ENCODE measurements at places on chromosomes 11 and 22.
A peak's percentile ranks its signal among the peaks of the same experiment; 100 is the strongest.

DNA sequence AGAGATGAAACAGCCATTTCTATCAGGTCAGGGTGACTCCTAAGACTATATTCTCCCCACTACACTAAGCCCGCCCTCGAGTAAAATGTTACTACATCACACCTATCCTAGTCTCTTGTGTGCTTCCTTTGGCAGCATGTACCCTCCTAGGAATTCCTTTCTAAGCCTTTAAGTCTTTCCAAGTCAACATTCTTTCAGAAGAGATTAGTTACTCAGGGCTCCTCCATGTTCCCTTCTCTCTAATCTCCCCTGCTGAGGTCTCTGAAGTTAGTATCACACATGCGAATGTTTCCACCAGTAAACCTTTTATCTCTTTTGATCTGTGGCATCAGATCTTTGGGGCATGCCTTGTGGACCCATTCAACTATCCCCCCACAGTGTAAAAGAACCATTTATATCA lies 873.7 kb upstream of the FAT3 start:
- no peak for DNase-seq

DNA sequence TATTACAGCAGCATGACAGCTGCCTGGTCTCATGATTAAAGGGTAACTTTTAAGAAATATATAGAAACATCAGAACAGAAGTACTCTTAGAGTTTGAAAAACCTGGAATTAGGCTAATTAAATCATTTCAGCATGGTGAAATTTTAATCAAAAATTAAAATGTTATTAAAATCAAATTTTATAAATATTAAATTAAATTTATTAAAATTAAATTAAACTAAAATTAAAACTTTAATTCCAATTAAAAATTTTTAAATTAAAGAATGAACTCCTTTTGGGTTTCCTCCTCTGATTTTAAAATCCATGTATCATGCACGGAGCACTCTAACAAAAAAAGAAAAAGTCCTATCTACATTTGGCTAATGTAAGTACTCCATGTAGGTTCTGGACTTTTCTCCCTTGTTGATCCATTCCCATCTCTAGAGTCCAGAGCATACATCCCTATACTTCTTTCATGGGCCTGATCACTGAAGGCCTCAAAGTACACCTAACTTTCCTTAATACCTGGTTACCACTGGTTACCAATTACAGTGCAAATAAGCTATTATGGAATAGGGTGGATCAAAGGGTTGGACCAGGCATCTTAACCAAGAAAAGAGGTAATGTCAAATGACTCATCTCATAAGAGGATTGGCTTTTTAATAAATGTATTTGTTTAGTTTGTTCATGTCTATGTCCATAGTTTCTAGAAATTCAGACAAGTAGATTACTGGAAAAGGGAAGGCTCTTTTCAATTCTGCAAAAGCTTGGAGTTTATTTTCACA lies 48.4 kb upstream of the MUC15 start:
- DNase-seq: no peak

DNA sequence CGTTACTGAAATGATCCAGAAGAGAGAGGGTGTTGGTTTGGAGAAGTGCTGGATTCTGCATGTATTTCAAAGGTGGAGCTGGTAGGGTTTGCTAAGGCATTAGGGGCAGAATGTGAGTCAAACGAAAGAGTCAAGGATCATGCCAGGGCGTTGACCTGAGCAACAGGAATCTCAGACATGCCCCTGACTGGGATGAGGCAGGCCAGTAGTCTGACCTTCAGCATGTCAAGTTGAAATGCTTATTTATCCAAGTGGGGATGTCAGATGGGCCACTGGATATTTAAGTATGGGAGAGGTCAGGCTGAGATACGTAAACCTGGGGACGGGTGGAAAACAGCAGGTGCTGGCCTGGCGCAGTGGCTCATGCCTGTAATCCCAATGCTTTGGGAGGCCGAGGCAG lies 2.7 kb upstream of the TSGA10IP start:
- DNase-seq: no peak

GRCh38 chr22:17792854-17793434 lies 18.7 kb upstream of the BID start:
- DNase-seq: no peak

GRCh38 chr11:2928605-2929530 lies at the start of gene PHLDA2:
PHLDA2 (minus strand) TSS chr11:2929420; CDS start chr11:2929364, 56 bp downstream.
- peak; percentile 74 for DNase-seq

GRCh38 chr22:19291218-19291579 lies 320 bp downstream of the CLTCL1 start:
- peak; percentile 16 for DNase-seq

DNA sequence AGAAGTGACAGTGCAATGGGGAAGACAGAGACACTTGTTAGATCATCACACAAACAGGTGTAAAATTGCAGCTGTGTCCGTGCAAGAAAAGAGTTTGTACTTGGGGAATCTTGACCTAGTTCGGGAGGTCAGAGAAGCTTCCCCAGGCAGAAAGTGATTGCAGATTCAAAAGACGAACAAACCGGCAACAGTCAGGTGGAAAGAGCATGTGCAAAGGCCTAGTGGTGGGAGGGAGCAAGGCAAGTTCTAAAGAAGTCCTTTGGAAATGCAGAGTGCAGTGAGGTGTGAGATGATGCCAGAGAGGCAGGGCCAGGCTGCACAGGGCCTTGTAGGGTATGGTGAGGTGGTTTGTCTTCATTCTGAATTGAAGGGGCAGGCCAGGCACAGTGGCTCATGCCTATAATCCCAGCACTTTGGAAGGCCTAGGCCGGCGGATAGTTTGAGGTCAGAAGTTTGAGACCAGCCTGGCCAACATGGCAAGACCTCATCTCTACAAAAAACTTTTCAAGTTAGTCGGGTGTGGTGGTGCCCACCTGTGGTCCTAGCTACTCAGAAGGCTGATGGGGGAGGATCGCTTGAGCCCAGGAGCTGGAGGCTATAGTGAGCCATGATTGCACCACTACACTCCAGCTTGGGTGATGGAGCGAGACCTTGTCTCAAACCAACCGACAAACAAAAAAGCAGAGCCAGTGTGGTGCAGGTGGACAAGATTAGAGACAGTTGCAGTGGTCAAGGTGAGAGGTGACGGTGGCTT lies 1.9 kb upstream of the ESS2 start:
- no peak for DNase-seq

DNA sequence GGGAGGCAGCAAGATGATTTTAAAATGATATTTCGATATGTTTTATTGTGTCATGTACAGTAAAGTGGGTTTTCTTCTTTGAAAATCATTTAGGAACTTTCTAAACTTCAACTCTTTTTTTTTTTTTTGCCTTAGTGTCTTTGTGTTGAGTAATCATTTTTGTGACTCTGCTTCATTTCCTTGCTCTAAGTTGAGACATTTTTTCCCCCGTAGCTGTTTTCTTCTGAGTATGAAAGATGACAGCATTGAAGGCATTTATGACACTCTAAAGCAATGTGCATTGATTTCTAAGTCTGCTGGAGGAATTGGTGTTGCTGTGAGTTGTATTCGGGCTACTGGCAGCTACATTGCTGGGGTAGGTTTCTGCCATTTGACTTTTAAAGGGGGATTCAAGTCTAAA lies 23.5 kb downstream of the RRM1 start:
- DNase-seq: peak; percentile 27

DNA sequence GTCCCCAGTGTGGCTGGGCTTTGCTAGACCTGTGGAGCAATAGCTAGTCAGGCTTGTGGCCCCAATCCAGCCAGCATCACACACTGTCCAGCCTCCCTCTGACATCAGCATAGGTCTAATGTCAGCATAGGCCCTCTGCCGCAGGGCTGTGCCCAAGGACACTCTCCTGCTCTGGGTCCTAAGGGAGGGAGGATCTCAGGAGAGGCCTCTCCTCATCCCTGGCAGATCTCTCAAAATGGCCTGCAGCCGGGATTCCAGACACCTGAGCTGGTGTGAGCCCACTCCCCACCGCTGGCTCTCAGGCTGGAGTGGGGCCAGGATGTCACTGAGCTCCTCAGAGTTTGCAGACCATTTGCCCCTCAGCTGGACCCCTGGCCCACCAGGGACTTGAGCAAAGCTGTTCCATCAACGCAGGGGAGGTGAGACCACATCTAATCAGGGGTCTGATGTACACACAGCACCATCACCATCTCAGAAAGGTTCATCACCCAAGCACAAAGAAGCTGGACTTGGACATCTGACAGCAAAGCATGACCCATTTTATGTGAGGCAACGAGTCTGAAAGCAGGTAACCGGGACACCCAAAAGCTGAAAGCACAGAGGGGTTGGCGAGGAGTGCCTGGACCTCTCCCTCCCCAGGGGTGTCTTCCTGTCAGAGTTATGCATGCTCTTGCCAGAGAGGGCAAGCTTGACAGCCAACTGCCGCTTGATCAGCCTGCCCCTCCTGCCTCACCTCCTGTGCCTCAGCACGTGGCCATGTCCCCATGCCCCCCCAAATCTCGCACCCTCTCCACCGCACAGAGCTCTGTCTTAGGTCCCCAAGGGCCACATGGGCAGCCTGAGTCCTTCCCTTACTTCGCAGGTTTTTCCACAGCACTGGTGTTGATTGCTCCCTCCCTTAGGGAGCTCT lies 69.7 kb upstream of the SEPTIN5 start:
- no peak for DNase-seq

DNA sequence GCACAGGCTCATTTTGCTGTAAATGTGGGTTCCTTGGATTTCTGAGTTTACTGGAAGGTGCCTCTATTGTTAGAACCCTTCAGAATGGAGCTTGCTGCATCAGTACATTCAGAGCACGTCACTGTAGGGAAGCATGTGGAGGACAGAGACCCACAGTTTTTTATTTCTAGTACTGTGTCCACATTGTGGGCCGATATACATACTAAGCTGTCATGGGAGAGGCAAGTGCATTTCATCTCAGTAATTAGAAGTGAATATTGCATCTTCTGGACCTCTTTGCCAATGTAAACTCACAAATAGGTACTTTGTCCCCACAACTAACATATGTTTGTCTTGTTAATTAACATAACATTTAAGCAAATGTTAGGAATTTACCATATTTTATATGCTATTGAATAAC lies 139.7 kb downstream of the NAV2 start:
- no peak for DNase-seq

DNA sequence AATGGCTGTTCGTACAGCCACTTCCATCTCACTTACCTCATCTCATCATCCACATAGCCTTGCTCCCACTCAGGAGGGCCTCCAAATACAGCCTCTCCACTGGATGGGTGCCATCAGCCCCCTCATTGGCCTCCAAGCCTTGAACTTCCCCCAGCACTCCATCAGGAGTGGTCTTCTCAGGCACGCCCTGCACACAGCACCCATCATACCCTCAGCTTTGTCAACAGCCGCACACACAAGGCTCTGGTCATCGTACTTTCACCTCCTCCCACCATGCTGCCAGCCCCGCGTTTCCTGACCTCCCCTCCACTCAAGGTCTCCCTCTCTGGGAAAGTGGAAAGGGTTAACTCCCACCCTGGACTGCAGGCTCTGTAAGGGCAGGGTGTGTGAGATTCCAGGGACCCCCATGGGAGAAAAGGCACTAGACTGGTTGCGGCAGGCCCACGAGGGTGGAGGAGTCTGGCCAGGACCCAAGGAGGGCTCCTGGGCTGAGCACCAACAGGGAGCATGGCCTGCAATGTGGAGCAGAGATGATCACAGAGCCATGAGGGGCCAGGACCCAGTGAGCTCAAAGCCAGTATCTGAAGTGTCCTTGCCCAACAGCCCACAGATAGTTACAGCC lies 21.0 kb upstream of the SCARF2 start:
- DNase-seq: no peak

DNA sequence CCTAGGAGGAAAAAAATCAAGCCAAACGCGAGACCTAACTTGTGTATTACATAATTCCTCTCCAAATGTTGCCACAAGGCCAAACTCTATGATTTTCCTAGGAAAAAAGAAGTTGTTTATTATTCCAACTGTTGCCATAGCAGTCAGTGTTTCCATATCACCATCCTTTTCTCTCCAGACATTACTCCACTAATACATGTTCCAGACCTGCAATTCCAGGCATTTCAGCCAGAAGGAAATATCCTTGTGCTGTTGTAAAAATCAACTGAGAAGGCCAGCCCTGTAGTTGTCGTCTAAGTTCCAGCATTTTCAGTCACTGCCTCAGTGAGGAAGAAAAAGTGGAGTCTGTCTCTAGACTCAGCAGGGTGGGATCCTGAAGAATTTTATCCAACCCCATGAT lies 33.1 kb upstream of the PAMR1 start:
- DNase-seq: peak; percentile 61

Data from astrocyte of the spinal cord (primary cell).